ELF-1 (cell line): ENCODE measurements at places on chromosomes 1 and 21.

DNA sequence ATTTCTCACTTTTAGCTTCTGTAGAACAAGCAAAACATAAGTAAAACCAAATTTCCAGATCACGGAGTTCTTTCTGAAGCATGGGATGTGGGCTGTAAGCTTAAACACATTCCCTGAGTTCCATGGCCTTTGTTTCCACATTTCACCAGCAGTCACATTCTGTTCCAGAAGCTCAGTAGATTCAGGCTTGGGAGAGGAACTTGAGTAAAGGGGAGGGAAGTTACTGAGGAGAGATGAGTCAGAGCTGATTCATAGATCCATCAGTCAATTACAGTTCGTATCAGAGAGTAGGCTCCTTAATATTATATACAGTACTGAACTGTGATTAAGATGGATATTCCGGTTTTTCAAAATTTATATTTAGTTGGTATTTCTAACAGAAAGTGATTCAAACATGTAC is 614.3 kb downstream of the NCAM2 start:
- DNase-seq: no peak

- no peak for DNase-seq
Observed at GRCh38 chr1:79215311-79215710, 208.8 kb upstream of the ADGRL4 start.

DNA sequence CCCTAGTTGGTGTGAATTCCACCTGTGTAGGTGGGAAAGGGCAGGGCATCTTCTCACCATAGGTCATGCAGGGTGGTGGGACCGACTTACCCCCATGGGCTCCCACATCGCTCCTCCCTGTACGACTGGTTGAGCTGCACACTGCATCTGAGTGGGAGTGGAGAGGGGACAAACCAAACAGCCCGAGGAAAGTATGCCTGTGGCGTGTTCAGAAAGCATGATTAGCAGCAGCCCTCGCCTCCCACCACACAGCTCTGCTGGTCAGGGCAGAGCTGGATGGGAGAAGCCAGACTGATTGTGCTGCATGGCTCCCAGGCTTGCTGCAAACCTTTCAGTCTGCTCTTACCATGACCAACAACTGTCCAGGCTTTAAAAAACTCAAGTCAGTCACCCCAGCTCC is 24.4 kb downstream of the VANGL1 start:
- DNase-seq: no peak

- DNase-seq: no peak
Observed at GRCh38 chr1:1826356-1827088, 48.3 kb upstream of the NADK start.

DNA sequence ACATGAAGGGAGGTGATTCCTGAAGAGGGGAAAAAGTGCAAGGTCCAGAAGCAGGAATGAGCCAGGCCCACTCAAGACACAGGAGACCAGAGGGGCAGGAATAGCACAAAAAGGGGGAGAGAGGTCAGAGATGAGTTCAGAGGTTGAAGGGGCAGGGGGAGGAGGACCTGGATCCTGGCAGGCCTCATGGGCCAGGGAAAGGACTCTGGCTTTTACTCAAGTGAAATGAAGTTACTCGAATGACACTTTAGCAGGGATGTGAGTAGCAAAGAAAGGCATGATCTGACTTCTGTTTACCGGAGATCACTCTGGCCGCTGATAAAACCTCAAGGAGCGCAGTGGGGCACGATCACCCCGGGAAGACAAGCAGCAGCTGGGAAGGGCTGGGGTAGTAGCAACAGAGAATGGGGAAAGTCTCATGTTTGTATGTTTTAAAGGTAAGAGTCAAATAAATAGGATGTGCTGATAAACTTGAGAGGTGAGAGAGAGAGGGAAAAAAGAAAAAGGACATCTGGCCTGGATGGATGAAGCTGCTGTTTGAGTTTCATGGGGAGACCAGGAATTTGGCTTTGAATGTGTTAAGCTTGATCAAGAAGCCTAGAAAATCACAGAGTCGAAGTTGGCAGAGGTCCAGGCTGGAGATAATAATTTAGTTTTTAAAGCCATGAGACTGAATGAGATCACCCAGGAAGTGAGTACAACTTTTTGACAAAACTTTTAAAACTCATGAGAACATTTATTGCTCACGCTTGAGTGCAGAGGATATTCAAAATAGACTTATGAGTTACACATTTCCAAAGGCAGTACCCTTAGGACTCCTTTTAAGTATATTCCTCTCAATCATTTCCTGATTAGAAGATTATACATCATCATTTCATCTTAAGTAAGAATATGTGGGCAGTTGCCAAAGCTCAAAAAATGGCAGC is 156.0 kb downstream of the RERE start:
- DNase-seq: no peak

DNA sequence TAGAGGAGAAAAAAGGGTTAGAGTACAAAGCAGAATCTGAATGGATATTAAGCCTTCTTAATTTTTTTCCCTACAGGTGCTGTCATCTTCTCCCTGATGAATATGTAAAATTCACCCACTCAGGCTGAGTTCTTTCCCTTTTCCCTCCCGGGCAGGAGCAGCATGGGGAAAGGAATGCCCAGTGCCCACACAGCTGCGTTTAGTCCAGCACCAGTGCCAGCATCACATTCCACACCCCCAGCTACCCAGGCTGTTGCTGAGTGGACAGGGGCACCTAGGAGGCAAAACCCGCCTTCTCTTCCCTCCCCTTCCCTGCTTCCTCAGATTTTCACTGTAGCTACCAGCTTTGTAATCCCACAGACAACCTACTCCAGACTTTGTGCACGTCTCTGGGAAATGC is 3.4 kb upstream of the CADM3 start:
- no peak for DNase-seq

GRCh38 chr1:91725989-91726721 is 159.8 kb downstream of the TGFBR3 start:
- no peak for DNase-seq

GRCh38 chr1:19858893-19859292 is 23.3 kb upstream of the OTUD3 start:
- DNase-seq: no peak

- DNase-seq: peak; percentile 51
Observed at GRCh38 chr21:46317710-46318463, 5.8 kb downstream of the C21orf58 start.

GRCh38 chr21:25887646-25888306 is 153.0 kb downstream of the GABPA start:
- no peak for DNase-seq

DNA sequence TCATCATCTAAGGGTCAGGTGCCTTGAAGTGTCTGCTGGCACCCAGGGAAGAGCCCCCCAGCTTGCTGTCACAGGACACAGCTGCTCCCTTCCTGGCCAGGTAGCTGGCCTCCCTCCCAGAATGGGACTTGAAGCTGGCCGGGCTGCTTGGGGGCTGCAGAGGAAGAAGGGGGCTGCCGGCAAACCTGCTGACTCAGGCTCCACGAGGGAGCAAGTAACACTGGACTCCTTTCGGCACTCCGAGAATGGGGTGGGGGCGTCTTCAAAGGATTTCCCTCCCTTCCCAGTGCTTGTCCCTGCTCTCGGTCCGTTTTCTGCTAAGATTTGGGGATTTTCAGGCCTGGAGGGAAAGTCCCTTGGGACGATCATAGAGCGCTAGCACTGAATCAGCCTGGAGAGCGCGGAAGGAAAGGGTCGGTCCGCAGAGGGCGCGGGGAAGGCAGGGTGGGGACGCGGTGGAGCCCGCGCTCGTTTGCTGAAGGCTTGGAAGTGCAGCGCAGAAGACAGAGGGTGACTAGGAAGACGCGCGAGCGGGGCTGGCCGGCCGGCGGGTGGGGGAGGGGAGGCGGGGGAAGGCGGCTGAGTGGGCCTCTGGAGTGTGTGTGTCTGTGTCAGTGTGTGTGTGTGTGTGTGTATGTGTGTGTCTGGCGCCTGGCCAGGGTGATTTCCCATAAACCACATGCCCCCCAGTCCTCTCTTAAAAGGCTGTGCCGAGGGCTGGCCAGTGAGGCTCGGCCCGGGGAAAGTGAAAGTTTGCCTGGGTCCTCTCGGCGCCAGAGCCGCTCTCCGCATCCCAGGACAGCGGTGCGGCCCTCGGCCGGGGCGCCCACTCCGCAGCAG is at the start of gene CSF1:
TSS of gene CSF1 (plus strand) at position 727 of the 840 bp plus-strand sequence. CDS start 175 bp downstream, outside the sequence.
- peak; percentile 65 for DNase-seq
